LNCaP clone FGC (cell line): ENCODE measurements at places on chromosomes 4 and X.

GRCh38 chrX:154013614-154014360 lies 5.9 kb downstream of the IRAK1 start:
- no peak for DNase-seq

DNA sequence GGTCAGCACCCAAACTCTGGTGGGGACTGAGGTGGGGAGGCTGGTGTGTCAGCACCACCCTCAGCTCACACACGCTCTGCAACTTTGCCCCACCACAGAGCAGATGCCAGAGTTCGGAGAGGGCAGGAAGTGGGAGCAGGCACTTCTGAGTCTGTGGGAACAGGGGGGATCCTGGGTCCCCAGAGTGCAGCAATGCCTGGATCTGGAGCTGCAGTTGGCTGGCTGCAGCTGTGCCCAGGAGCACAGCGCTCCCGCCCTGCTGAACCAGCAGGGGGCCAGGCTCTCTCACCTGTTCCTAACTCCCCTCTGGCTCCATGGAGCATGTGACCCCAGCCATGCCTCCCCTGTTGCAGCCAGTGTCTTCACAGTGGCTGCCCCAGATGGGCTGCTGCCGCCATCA lies 252.4 kb downstream of the SPOCK3 start:
- DNase-seq = no peak

DNA sequence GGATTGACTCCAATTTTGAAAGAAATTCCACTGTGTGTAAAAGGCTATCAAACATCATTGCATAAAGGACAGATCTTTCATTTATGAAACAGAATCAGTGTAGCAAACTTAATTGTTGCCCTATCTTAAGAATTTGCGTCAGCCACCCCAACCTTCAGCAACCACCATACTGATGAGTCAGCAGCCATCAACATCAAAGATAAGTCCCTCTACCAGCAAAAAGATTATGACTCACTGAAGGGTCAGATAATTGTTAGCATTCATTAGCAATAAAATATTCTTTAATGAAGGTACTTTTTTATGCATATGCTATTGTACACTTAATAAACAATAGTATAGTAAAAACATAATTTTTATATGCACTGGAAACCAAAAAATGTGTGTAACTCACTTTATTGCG lies 15.8 kb upstream of the GRSF1 start:
- no peak for DNase-seq

DNA sequence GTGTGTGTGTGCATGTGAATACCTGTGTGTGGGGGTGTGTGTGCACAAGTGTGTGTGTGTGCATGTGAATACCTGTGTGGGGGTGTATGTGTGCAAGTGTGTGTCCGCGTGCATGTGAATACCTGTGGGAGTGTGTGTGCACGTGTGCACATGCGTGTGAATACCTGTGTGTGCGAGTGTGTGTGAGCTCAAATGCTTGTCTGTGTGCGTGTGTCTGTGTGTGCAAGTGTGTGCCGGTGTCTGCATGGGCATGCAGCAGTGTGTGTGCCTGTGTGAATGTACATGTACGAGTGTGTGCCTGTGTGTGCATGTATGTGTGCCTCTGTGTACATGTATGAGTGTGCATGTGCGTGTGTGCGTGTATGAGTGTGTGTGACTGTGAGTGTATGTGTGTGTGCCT lies 5.0 kb downstream of the DOK7 start:
- no peak for DNase-seq

GRCh38 chr4:16686195-16686594 lies 212.2 kb downstream of the LDB2 start:
- no peak for DNase-seq

DNA sequence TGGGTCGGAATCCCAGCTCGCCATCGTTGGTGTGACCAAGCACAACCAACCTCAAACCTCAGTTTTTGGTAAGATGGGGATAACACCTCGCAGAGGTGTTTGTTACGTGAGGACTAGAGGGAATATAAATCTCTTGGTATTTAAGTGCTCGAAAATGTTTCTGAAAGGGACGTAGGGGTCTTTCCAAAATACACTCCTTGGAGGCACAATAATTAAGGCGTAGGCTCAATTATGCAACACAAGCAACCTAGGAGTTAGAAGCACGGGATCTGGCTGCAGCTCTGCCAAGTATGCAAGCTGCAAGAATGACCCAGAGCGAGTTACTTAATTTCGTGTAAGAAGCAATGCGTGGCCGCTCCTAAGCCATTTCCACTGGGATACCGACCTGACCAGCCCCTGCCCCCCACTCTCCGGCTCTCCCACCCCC lies 552 bp downstream of the ADH5 start:
- no peak for DNase-seq
